ENCODE measurements at places on chromosomes 13 and 19.
A peak's percentile ranks its signal among the peaks of the same experiment; 100 is the strongest.

- DNase-seq, result no peak
Measured at GRCh38 chr19:56508290-56508778, 679 bp downstream of the ZNF471 start.

DNA sequence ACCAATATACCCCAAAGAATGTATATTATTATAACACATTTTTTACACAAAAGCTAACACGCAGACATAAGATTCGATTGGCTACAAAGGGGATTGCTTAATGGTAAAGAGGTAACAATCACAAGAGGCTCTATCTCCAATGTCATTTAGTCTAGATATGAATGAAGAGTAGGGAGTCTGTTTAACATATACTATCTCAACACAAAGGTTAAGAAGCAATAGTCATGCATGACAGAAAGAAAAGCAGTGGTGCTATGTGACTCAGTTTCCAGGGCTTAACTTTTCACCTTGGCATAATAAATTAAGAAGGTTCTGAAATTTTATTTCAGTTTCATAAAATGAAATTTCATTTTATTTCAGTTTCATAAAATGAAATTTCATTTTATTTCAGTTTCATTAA lies 33.3 kb downstream of the UFM1 start:
- DNase-seq, result no peak

- DNase-seq, result no peak
Measured at GRCh38 chr13:101454767-101455166, 2.3 kb downstream of the ITGBL1 start.

DNA sequence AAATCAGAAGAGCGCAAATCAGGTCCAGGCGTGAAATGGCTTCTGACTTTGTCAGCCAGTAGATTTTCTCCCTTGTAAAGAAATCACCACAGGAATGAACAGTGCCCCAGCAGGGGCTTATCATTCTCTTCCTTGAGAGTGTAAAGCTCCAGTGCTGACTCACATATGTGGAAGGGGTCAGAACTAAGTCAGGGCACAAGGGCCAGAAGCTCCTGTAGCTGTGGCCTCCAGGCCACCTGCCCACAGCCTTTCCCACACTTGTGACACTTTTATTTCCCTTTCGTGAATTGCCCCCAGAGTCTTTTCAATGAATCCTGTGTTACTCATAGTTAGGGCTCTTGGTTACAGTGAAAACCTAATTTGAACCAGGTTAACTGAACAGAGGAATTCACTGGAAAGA lies 99.6 kb downstream of the SUCLA2 start:
- no peak for DNase-seq

DNA sequence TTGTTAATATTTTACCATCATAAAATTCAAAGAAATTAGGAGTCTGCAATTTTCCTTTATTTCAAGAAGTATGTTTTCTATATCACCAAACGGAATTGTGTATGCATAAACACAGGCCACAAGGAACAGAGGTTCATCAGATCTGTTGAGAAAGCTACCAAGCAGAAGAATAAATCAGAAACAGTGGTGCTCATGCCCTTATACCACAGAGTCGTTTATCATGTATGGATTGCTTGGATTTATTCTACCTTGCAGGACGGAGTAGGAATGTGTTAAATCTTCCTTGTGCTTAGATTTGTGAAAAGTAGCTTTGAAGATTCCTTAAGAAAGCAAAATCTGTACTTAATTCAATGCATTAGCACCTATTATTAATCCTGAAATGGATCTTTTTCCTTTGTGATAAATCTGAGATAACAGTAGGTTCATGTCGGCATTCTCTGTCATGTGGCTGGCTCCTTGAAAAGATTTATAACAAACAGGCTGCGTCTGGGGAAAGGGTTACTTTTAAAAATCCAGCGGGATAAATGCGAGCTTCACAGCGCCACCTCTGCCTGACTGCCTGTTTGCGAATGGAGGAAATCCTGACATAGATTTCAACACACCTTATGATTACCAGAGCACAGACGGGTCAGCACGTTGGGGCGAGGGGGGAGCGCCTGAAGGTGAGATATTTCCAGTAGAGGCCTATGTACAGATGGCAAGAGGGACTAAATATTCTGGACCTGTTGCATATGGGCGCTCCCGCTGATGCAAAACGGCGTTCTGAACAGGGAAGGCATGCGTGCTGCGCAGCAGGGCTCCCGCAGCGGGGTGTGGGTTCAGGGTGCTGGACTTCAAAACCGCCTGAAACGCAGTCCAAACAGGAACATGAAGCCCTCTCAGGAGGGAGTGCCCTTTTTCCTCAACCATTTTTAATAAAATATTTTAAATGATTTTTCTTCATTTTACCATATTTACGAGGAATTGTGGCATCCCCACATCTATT lies 445.5 kb upstream of the SGCG start:
- DNase-seq, result no peak

DNA sequence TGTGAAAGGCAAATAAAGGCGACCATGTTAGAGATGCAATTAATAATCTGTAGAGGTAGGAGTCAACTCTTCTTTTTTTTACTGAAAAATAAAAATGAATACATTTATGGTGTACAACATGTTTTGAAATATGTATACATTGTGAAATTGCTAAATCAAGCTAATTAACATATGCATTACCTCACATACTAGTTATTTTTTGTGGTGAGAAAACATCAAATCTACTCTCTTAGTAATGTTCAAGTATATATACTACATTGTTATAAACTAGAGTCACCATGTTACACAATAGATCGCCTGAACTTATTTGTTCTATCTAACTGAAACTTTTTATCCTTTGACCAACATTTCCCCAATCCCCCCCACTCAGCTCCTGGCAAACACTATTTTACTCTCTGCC lies 143.2 kb downstream of the POU4F1 start:
- no peak for DNase-seq

DNA sequence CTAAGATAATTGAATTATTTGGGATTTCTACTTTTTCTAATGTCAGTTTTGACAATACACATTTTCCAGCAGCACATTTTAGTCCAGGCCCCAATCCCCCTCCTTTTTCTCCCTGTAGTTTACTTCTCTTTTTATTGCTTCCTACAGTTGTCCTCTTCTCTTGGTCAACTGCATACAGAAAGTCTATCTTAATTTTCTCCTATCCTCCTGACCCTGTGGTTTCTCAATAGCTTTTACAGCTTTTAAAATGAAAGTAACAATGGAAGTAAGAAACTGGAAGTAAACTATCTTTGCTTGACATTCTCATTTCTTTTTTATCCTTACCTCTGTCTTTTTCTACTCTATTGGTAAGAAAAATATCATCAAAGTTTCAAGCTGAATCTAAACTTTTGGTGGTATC lies 106.5 kb upstream of the OXGR1 start:
- DNase-seq, result no peak

GRCh38 chr13:24192057-24192810 lies 31.7 kb downstream of the SPATA13 start:
- DNase-seq, result no peak

DNA sequence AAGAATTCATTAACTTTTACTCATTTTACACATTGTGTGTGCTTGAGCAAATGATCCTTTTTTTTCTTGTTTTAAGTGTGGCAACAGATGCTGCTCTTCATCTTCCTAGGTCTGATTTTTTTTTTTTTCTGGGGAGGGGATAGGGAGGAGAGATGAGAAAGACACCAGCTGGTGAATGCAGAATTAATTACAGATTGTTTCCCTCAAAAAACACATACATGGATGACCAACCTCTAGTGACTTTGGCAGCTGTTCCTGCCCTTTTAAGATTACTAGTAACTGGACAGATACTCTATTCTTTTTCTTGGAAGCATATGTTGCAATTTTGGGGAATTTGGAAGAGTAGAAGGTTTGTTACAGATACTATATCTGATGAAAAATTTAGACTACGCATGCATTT lies 103.6 kb upstream of the MYO16 start:
- DNase-seq, result no peak

DNA sequence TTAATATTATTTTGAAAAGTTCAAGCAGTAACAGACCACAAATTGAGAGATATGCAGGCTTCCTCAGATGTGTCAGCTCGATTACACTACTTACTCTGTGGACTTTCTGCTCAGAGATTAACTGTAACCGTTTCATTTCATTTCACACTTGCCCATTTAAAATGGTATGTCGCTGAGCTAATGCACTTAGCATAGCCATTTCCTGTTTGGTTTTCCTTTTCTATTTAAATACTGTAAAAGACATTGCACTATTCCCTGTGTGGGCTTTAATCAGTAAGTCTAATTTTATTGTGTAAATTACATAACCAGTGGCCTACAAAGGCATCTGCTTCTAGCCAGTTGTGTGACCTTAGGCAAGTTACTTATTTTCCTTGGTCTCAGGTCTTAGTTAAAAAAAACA lies 237.6 kb downstream of the LACC1 start:
- no peak for DNase-seq

- peak; percentile 74 for DNase-seq
Measured at GRCh38 chr19:2636897-2637683, 65.4 kb downstream of the GNG7 start.

DNA sequence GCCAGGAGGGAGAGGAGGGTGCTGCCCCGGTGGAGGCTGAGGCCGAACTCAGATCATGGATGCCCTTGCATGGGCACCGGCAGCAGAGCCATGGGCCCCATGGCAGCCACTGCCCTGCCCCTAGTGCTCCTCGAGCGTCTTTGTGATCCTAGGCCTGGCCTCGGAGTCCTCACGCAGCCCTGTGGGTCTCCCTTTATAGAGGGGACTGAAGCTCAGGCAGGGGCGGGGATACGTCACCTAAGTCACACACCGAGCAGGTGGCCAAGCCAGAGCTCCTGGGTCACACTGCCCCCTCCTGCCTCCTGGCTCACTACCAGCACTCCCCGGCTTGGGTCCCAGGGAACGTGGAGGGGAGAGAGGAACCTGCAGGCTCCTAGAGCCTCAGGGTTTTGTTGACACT lies 28.7 kb downstream of the DHX34 start:
- no peak for DNase-seq

DNA sequence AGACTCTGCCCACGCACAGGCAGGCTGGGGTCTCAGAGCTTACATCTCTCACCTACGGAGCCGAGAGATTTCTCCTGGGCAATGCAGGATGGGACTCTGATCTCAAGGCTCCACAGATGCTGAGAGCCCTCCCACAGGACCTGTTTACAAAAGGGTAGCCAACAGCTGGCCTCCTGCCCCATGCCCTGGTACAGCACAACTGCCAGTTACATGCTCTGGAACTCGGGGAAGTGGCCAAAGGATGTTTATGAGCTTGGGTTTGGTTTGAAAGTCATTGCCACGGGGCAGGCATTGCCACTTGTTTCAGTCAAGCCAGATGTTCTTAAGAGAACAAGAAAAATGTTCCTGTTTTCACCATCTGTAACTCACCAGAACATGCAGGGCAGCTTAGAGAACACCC lies 3.5 kb downstream of the DHRS12 start:
- DNase-seq, result no peak

DNA sequence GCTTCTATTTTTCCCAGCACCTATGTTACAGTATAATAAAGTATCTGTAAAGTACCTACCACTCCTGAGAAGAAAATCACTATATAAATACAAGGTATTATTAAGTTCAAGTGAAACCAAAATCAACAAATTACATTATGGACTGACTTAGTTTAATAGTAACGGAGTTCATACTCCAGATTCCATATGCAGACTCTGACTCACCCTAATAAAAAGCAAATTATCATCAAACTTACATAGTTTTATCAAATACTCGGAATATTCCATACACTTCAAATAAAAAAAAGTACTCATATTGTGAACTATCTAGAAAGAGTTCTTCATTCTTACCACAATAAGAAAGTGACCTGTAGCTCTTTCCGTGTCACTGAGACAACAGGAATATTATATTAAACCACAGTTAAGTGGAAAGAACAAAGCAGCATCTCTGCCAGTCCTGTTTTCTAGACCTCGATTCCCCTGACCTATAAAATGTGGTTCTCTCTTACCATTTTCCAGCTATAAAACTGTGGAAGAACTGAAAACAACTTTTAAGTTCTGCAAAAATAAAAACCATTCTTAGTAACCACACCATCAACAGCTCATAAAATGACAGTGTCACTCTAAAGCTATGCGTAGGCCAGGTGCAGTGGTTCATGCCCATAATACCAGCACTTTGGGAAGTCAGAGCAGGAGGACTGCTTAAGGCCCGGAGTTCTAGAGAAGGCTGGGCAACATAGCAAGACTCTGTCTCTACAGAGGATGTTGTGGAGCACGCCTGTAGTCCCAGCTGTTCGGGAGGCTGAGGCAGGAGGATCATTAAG lies 42.6 kb downstream of the USP12 start:
- DNase-seq, result no peak

GRCh38 chr19:11446652-11447301 lies 11.3 kb downstream of the PRKCSH start:
- DNase-seq, result peak; percentile 90

- peak; percentile 35 for DNase-seq
Measured at GRCh38 chr13:113192279-113192678, 16.2 kb downstream of the PCID2 start.

DNA sequence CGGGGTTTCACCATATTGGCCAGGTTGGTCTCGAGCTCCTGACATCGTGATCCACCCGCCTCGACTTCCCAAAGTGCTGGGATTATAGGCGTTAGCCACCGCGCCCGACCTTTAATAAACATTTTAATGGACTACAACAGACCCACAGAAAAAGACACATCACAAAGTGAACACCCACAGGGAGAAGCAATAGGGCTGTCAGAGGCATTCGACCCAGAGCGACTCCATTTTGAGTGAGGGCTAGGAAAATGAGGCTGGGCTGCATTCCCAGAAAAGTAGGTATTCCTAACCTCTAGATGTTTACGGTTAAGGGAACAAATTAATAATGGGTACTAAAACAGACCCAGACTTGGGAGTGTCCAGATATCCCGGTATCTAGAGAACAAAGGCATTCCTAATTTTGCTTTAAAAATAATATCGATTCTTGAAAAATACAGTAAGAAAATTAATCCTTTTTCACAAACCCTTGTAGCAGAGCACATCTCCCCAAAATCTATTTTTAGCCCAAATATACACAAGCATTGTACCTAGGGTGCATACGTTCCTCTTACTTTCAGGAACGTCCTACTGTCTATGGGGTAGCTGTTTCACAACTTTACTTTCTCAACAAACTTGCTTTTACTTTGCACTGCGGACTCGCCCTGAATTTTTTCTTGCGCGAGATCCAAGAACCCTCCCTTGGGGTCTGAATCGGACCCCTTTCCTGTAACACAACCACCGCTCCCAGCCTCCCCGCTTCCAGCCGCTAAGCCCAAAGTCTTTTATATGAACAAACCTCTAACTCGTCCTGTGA lies 811 bp upstream of the ZNF8 start:
- no peak for DNase-seq
